ENCODE measurements at places on chromosomes 11 and 22.

- no peak for DNase-seq
These were observed 457.7 kb downstream of the BRD1 start for GRCh38 chr22:49369726-49370626.

- DNase-seq, result peak; percentile 70
These were observed at the start of the genes RIBC2 and SMC1B for GRCh38 chr22:45413368-45414211. Gene RIBC2, plus strand, starts transcription at chr22:45413693. Its CDS starts 194 bp downstream, at chr22:45413887. Gene SMC1B, minus strand, starts transcription at chr22:45413599. Its CDS starts 32 bp downstream, at chr22:45413567.

DNA sequence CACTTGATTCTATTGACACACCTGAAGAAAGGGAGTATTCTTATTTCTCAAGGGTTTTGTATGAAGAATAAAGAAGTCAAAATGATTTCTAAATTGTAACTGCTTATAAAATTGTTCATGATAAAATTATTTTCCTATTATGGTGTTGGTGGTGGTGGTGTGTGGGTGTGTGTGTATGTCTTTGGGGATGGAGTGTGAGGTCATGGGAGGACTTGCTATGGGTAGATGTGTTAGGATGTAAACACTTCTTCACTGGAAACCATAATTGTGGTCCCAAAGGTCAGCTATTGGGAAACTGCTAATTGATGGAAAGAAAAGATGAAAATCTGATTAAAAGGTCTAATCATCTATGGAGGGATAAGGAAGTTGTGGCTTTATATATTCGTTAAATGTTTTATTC is 5.1 kb downstream of the TRIM22 start:
- DNase-seq, result no peak

GRCh38 chr11:90585491-90585890 is 362.6 kb upstream of the CHORDC1 start:
- no peak for DNase-seq

Data from stimulated activated CD8-positive, alpha-beta memory T cell treated with anti-CD3 and anti-CD28 coated beads, Interleukin-2, amount 100 ng/mL, for 1 hour (primary cell).